ENCODE measurements at places on chromosomes 7 and 10.
A peak's percentile ranks its signal among the peaks of the same experiment; 100 is the strongest.

DNA sequence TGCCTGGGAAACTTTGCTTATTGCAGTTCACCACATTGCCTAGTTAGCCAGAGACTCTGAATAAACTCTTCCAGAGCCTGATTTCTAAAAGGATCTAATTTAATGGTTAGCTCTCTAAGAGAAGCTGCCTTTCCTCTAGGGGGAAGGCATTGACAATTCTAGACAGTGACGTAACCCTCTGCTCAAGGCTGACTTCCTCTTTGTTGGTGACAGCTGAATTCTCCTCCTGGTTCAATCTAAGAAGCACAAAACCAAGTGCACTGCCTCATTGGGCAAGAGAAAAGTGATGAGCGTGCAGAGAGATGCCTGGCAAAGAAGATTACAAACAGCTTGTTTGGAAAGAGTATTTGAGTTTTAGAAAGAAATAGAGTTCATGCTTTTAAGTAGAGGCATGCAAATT lies 102.7 kb downstream of the MACC1 start:
- no peak for DNase-seq

DNA sequence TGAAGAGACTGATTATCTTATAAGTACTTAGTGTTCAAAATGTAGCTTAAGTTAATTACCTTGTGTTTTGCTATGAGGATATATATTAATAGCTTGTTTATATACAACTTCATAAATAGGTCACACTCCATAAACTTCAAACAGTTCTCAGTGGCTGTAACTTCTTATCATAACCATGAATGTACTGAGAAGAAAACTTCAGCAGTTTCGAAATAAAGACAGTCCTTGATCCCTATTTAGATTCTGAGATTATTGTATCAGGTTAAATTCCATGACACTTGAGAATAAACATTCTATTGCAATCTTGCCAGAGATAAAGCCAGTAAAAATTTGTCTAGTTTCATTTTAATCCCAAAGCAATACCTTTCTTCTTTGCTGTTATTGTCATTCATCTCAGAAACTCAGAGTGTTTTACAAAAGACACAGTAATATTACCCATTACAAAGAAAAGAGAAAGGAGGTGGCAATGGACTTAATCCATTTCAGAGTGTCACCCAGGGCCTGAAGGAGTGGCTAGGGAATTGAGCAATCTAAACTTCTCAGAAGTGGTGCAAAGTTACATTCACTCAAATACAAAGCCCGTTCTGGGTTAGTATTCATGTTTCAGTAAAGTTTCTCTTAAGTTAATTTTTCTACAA lies 403.6 kb downstream of the SEMA3D start:
- DNase-seq: no peak

- no peak for DNase-seq
Measured at GRCh38 chr7:3279147-3279818, 21.8 kb upstream of the SDK1 start.

DNA sequence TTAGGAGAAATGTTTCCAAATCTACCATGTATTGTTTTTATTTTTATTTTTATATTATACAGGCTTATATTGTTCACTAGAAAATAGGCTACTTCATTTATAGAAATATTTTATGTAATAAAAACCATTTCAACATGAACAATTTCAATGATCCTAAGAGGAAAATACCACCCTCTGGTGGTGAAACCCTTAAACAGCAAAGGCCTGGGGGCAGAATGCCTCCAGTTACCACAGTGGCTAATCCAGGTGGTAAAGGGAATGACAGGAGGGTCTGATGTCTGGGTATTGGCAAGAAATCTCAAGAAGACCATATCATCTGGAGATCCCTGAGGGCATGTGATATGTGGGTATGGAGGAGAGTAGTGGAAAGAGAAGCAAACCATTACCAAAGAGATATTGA lies 19.3 kb downstream of the MACC1 start:
- DNase-seq: no peak

DNA sequence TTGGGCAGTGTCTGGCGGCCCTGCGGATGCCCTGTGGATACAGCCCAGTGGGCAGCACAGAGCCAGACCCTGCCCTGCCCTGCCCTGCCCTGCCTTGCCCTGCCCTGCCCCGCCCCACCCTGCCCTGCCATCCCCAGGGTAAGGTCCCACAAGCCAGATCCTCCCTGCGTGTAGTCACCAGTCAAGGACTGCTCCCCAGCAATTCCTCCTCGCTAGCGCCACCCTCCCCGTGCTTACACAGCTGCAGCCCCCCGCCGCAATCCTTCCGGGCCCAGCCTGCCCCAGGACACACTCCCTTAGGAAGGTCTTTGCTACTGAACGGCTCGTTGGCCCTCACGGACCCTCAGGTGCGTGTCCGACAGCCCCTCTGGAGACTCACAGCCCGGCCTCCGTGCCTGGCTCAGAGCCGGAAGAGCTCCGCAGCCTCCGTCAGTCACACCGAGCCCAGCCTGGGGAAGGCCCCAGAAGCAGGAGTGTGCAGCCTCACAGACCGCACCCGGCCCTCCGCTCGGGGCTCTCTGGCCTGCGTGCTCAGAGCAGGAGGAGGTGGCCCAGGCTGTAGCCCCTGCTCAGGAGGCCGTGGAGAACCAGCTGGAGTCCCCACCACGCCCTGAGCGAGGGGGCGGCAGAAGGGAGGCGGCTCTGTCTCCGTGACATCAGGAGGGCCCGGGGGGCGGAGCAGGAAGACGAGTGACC lies 68.3 kb downstream of the PWWP2B start:
- no peak for DNase-seq

DNA sequence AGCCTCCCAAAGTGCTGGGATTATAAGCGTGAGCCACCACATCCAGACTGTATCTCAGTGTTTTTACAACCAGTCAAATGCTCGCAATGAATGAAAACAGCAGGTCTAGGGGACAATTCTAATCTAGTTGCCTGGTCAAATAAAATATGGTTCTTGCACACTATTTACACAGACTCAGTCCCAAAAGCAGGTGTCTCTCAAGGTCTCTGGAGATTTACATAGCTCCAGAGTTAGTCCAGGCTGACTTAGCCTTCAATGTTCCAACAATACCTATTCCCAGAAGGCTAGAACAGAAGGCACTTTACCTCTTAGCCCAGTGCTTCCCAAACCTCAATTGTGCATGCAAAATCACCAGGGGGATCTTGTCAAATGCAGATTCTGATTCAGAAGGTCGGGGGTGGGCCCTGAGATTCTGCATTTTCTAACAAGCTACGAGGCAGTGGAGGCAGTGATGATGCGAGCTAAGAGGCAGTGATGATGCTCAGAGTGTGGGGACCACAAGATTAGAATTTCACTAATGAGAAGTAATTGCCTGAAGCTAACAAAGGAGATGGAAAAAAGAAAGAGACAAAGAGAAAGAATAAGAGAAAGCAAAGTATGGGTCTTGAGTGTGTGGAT lies 6.4 kb downstream of the KIAA1549 start:
- no peak for DNase-seq

DNA sequence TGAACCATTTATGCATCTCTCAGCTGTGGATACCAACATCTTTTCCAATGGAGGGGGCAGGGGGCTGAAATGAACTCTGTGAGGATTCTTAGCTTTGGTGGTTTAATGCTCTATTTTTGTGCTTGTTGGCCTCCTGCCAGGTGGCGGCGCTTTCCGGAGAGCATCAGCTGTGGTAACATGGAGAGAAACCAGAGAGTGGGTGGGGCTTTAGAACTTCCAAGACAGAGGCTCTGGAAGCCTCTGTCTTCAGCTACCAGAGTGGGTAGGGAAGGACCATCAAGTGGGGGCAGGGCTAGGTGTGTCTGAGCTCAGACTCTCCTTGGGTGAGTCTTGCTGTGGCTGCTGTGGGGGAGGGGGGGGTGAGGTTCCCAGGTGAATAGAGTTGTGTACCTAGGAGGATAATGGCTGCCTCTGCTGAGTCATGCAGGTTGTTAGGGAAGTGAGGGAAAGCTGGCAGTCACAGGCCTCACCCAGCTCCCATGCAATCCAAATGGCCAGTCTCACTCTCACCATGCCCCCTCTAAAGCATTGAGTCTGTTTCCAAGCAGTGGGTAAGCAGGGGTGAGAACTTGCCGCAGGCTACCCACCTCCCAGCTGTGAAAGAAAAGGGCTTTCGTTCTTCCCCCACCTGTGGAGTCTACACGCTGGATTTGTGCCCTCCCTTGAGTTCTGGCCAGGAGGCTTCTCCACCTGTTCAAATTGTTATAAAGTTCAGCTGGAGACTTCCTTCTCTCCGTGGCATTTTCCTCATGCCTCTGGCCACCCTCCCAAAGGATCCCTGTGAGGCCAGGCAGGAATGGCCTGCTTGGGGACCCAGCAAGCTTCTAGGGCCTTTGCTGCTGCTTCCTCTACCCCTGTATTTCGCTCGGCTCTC lies 527.0 kb downstream of the NEBL start:
- DNase-seq: no peak

DNA sequence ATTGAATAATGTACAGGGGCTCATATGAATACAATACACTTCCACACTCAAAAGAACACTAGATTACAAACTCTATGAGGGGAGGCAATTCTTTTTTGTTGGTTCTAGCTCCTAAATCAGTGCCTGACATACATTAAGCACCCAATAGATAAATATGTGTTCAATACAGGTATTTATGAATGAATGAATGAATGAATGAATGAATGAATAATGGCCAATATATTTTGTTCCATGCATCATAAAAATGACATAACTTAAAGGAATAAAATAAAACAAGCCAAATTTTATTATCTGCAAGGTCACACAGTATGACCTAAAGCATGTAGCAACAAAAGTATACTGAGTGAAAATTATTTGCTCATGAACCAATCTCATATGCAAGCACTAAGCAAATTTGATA lies 168.9 kb downstream of the CACNA2D1 start:
- DNase-seq: no peak

- peak; percentile 11 for DNase-seq
Measured at GRCh38 chr10:37975401-37975991, 951 bp downstream of the ZNF25 start.

- no peak for DNase-seq
Measured at GRCh38 chr7:81150951-81151361, 232.1 kb upstream of the SEMA3C start.

GRCh38 chr10:69988094-69988493 lies 64.6 kb upstream of the MACROH2A2 start:
- DNase-seq: no peak

DNA sequence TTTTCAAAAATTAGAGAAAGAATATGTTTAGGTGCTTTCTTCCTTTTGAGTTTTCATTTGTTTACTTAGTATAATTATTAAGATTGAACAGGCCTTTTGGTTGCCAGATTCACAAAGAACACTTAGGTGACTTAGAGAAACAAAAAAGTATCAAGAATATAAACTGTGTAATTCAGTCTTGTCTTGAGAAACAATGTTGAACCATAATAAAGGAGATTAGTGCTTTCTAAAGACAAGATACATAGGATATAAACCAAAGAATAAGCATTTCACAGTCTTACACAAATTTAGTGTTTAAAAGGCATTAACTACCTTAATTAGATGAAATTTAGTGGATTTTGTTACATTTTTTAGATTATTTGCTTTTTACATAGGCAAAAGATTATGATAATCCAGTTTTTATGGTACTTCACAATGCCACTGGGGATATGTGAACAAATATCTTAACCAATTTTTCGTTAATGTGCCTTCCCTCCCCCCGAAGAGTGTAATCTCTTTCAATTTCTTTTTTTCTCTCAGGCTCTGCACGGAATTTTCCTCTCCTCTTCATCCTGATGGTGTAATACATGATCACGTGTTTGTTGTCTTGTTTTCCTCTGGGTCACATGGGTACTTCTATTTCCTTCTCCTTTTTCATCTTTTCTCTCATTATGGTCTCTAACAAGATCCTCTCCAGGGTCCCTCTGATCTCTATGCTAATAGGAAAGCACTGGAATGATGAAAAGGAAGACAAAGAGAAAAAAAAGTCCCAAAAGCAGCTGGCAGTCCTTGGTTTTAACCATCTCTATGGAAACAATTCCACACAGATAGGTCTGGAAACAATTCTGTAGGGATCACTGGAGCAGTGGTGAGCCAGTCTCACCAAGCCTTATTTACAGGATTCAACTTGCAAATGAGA lies 3.7 kb upstream of the HNRNPH3 start:
- DNase-seq: peak; percentile 71

DNA sequence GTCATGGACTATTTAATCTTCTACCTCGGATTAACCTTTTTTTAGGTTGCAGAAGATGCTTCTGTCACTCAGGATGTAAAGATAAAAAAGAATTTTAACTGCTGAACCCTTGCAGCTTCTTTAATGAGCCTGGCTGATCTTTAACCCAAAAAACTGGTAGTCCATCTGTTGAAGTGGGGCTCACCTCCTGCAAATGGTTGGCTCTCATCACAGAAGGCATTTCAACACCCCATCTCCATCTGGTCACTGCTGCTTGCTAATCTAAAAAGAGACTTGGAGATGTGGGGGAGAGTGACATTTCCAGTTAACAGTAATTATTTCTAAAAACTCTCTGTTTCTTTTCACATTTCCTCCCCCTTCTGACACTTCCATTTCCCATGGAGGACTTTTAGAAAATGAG lies 208.6 kb downstream of the LHFPL3 start:
- no peak for DNase-seq

- no peak for DNase-seq
Measured at GRCh38 chr10:59177836-59178235, 1.4 kb downstream of the PHYHIPL start.

GRCh38 chr10:77204171-77204570 lies 433.4 kb downstream of the KCNMA1 start:
- DNase-seq: no peak

DNA sequence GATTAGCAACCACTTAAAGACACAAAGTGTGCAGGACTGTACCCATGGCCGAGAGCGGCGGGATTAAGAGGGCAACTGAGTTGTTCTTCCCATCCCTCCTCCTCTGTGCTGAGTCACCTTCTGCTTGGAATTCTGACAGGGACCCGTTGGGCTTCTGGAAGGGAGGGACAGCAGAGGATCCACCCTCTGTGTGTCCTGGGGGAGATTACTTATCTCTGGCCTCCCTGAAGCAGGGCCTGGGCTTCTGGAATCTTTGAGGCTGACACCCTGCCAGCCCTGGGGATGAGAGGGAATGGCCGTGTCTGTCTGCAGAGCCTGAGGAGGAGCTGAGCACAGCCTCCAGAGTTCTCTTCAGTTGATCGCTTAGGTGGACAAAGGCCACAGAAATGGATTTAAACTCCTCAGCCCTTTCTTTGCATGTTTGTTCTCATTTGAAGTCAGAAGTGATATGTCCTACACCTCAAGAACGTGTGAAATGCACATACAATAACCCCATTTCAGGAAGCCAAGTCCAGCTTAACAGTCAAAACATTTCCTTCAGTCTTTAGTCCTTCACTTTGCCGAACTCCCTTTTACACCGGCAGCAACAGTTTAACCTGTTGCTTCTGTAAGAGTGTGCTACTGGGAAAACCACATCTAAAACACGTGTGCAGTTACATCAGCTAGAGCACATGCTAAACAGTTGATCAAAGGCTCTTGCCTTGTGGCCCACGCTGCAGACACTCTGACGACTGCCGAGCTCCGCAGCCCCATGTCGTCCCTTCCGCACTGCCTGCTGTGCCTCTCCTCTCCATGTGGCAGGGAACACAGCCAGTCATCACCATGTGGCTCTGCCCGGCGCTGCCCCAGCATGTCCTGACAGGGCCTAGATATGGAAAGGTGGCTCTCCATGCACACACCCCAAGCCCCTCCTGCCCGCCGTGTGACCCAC lies 55.7 kb downstream of the IKZF1 start:
- DNase-seq: no peak

GRCh38 chr7:90595801-90596670 lies at the start of gene CDK14:
Gene CDK14 (plus strand): TSS chr7:90596321. CDS start chr7:90596628, 307 bp downstream.
- DNase-seq: peak; percentile 79

- DNase-seq: no peak
Measured at GRCh38 chr7:120992965-120993494, 4.5 kb downstream of the CPED1 start.

All from dermis blood vessel endothelial cell (primary cell).